ENCODE measurements at places on chromosomes 6 and 20.
A peak's percentile ranks its signal among the peaks of the same experiment; 100 is the strongest.

- no peak for DNase-seq
These were observed 187.0 kb downstream of the HDGFL1 start for GRCh38 chr6:22756365-22756764.

DNA sequence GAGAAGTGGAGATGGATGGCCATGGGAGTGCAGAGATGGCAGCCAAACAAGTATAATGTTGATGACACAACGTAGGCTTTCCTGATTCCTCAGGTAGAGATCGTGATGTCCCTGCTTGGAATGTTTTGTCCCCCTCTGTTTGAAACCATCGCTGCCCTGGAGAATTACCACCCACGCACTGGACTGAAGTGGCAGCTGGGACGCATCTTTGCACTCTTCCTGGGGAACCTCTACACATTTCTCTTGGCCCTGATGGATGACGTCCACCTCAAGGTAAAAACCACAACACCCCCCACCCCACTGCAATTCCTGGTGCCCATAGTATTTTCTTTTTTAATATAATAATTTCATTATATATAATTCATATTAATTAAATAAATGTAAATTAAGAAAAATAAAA is 42.1 kb upstream of the NOP56 start:
- no peak for DNase-seq

GRCh38 chr6:33816911-33817310 is 13.1 kb upstream of the MLN start:
- DNase-seq, result no peak

GRCh38 chr6:41937861-41938574 is 3.6 kb downstream of the CCND3 start:
- DNase-seq, result no peak

GRCh38 chr6:36129941-36130666 is at the start of gene MAPK13:
TSS of gene MAPK13 (plus strand) at chr6:36130513. CDS start at chr6:36130583, 70 bp downstream.
- DNase-seq, result no peak

DNA sequence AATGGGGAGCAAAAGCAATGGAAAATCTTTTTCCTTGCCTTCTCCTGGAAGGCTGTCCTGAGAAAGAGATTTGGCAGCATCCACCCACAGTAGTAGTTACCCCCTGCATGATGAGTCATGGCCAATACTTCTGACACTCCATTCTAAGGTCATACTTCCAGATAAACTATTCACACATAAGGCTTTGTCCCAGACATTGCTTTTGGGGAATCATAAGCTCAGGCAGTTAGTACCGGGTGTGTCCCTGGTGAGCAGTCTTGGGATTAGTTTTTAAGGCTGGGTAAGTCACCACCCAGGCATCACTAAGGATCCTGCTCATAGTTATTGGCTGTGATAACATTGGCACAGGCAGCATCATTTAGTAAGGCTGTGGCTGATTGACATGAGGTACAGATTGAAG is 160.6 kb upstream of the GGTLC1 start:
- DNase-seq, result no peak

GRCh38 chr6:166106076-166106686 is 61.5 kb downstream of the TBXT start:
- peak; percentile 43 for DNase-seq

DNA sequence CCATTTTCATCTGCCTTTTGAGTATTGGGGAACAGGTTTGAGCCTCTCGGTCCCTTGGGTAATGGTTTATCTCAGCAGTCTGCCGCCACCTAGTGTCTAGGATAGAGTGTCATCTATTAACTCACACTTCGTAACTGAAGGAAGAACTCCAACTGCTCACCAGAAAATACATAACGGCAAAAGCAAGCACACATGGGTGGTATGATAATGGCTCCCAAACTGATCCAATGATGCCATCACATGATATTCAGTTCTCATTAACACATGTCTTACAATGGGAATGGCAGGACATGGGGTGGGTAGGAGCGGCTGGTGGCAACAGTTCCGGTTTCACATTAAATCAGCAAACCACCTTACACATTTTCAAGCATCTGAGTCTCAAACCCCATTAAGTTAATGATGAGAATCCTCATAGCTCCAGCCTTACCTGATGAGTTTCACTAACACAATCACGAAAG is 110.7 kb upstream of the PHACTR1 start:
- no peak for DNase-seq

DNA sequence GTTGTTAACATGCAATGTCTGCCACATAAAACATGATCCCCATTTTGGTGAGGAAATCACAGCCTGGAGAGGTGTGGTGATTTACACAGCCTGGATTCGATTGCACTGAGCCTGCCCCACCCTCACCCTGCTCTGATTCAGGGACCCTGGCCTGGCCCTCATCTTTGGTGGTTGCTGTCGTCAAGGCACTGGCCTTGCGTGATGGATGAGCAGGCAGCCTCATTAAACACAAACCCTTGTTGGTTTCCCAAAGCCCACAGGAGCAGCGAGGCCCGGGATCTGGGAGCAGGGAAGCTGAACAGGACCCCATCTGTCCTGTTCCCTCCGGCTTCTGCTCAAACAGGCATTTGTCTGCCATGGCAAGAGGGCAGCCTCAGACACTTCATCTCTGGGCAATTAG is 70.8 kb downstream of the CHMP4B start:
- DNase-seq, result no peak

DNA sequence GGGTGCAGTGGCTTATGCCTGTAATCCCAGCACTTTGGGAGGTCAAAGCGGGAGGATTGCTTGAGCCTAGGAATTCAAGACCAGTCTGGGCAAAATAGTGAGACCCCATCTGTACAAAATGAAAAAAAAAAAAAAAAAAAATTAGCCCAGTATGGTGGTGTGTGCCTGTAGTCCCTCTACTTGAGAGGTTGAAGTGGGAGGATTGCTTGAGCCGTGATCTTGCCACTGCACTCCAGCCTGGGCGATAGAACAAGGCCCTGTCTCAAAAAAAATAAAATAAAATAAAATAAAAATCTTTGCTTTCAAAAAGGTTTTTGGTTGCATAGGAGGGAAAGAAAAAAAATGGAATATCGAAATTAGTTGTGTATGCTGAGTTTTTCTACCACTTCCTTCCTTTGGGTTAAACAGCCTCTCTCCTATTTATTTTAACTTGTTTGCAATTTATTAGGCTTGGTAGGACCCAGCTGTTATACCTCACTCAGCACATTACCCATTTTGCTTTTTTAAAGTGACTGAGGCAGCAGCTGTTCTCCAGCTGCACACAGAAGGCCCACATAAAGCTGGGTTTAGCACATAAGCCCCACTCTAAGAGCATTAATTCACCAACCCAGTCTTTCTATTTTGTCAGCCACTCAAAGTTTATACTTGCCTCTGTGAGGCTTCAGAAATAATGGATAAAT is 152.3 kb downstream of the ZFAND3 start:
- no peak for DNase-seq

- DNase-seq, result no peak
These were observed 41.6 kb downstream of the MRAP2 start for GRCh38 chr6:84074988-84075781.

DNA sequence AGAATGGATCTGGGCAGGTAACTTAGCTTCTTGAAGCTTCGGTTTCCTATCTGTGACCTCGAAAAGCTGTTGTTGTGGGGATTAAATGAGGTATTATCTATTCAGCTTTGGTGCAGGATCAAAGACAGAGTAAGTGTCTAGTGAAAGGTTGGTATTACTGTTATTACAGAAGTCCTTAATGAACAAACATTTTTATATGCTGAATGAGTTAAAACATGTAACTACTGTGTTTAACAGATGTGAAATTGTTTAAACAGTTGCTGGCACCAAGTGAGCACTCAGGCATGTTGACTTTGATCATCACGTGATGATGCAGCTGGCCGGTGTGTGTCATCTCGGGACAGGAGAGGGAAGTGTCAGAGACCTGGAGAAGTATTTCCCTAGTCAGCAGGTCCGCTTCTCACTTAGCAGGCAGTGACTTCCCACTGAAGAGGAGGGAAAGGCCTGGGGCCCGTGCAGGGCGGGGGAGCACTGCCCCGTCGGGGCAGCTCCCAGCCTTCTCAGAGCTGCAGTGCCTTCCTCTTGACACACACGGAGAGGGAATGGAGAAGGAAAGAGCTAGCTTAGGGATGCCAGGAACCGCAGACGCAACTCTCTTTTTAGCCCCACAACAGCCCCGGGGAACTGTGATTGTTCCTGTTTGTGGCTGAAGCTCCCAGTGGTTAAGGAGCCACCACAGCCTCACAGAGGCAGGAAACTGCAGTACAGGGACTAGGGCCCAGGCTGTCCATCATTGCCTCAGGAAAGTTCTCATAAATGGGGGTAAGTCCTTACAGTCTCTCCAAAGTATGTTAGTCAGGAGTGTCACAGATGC is 18.0 kb downstream of the TUBB2A start:
- DNase-seq, result peak; percentile 51

DNA sequence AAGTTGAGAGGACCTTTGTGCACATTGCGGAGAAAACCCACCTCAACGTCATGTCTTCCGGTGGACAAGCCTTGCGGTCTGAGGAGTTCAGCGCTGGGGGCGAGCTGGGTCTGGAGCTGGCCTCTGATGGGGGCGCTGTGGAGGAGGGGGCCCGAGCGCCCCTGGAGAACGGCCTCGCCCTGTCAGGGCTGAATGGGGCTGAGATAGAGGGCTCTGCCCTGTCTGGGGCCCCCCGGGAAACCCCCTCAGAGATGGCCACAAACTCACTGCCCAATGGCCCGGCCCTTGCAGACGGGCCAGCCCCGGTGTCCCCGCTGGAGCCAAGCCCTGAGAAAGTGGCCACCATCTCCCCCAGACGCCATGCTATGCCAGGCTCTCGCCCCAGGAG is 14.6 kb upstream of the SLC22A7 start:
- no peak for DNase-seq

- DNase-seq, result no peak
These were observed 5.6 kb downstream of the IL22RA2 start for GRCh38 chr6:137167702-137168377.

GRCh38 chr6:90241229-90241880 is 55.3 kb downstream of the BACH2 start:
- DNase-seq, result no peak

DNA sequence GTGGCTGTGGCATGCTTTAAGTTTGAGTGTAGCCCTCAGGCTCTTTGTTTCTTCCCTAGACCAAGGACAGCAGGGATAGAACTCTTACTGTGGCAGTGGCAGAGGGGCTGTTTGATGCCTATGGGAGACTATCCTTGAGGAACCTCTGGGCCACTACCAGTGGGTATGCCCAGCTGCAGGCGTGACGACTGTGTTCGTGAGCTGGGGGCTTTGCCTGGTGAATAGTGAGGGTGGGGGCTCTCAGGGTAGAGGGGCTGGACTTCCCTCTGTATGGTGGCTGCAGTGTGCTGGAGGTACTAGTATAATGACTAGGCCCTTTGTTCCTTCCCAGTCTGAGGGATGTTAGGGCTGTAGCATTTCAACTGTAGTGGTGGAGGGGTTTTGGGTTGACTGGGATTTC is 1242.0 kb downstream of the KHDRBS2 start:
- no peak for DNase-seq

GRCh38 chr6:37150314-37150713 is 19.6 kb upstream of the PIM1 start:
- no peak for DNase-seq

- no peak for DNase-seq
These were observed 23.3 kb downstream of the SESN1 start for GRCh38 chr6:109071125-109071917.

- no peak for DNase-seq
These were observed 20.3 kb upstream of the TENT5A start for GRCh38 chr6:81772741-81773140.

DNA sequence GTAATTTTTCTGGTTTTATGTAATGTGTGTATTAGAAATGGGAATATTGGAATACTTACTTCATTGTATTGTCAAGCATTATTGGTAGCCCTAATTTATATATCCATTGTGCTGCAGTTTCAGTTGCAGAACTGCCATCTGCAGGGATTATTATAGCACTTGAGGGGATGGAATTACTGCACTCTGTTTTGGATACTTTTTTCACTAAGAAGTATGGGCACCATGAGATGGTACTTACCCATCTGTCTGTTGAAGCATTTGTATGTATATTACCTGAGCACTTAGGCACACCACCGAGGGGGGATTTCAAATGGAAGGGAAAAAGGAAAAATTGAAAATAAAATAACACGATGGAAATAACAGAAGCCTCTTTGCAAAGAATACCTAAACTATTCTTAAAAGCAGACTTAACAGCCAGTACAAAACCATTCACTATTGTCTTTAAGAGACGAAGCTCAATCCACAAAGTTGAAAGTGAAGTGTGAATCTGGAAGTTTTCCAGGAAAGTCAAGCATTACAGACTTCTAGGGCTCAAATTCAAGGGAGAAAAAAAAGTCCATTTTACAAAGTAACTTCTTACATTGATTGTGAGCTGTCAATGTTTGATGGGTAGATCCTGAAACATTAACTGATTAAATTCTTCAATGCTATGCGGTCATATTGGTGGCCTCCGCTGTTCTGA is 318.7 kb downstream of the SOX4 start:
- DNase-seq, result no peak

GRCh38 chr6:140078561-140079125 is 704.2 kb upstream of the CITED2 start:
- no peak for DNase-seq

DNA sequence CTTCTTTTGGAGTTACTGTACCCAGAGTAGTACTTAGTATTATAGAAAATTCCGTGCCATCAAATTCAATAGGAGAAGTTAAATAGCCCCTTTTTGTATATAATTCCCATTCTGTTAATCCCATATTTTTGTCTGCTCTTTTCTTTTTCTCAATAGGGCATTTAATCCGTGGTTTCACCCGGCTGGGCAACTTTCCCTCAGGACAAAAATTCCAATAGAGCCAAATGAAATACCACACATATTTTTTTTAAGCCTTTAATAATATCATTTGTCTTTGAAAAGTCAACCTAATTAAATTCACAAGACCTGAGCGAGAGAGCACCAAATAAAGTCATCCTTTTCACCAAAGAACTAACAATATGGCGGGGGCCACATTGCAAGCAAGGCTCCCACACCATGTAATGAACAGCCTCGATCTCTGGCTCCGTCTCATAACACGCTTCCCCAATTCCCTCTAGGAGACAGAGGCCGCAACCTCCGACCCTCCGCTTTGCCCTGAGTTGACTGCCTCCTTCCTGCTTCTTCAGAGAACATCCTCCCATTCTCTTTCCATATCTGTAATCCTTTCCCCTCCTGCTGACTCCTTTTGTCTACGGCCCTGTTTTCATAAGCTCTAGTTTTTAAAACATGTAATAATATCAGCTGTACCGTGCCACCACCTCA is 13.6 kb downstream of the NHSL1 start:
- DNase-seq, result no peak

GRCh38 chr20:33163856-33164762 is 3.9 kb upstream of the BPIFA2 start:
- no peak for DNase-seq

GRCh38 chr6:75762063-75762462 is 13.0 kb downstream of the MYO6 start:
- DNase-seq, result no peak

DNA sequence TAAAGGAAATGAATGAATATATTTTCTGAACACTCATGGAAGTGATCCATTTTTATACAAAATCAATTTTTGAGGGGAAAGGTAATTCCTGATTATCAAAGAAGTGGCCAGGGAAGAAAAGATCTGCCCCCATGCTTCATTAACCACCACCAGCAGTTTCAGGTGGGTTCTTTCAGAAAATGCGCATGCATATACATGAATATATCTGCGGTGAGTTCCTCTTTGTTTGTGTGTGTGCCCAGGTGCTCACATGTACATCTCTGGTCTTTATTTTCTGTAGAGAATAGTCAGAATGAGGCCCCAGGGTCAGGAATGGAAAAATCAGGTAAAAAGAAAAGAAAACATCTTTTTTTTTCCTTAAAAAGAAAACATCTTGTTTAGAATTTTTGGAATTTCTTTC is 88.4 kb downstream of the SGK1 start:
- no peak for DNase-seq

GRCh38 chr6:111096246-111096645 is 8.9 kb downstream of the SLC16A10 start:
- no peak for DNase-seq

- DNase-seq, result no peak
These were observed 134.8 kb downstream of the LY86 start for GRCh38 chr6:6723361-6723760.

Measured in NCI-H1694 (cell line).